ENCODE measurements at places on chromosomes 7 and 10. TPM values are rescaled to one million over a fixed set of nuclear protein-coding genes. Genes with fewer than 3 reads are reported as not detected.

- no peak for DNase-seq
Measured at GRCh38 chr10:7117806-7118674, 292.8 kb downstream of the SFMBT2 start.

STK17A gene
- polyA plus RNA-seq: 255 TPM

ASB13 gene
- not detected for polyA plus RNA-seq

PTF1A gene
- polyA plus RNA-seq: not detected

GRCh38 chr10:113739031-113739430 lies 12.5 kb upstream of the PLEKHS1 start:
- no peak for DNase-seq

Measured in immature natural killer cell (primary cell).